Hematopoietic multipotent progenitor cell treated with erythropoietin and hydrocortisone succinate and interleukin-3 and kit ligand, for 4 days (in vitro differentiated cells): ENCODE measurements at places on chromosomes 5 and 9.

GRCh38 chr9:127816362-127816725 lies 13.7 kb downstream of the FPGS start:
- no peak for DNase-seq

- DNase-seq, result peak; percentile 28
Observed at GRCh38 chr9:123302348-123303214, 34.2 kb upstream of the STRBP start.

DNA sequence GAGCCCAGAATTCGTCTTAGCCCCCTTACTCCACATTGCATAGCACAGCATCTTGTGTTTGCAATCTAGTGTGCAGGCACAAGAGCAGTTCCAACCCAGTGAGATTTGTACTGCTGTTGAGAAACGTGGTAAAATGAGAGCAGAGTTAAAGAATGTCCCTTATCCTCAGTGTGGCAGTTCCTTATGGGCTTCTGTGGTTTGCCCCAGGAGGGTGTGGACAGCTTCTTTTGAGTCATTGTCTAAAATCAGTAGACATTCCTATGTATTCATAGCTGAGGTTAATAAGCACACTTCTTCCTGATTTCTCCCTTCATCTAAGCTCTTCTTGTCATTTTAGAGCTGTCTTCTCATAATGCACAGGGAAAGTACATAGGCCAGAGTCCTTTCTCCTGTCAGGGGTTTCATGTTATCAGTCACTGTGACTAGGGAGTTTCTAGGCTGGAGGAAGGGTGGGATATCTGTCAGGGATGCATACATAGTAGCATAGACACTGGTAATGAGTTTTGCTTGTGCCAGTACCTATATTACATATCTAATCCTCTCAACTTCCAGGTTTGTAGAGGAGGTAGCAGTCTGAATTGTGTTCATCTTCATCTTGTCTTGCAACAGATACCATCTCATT lies 2.0 kb upstream of the CAVIN4 start:
- peak; percentile 30 for DNase-seq

DNA sequence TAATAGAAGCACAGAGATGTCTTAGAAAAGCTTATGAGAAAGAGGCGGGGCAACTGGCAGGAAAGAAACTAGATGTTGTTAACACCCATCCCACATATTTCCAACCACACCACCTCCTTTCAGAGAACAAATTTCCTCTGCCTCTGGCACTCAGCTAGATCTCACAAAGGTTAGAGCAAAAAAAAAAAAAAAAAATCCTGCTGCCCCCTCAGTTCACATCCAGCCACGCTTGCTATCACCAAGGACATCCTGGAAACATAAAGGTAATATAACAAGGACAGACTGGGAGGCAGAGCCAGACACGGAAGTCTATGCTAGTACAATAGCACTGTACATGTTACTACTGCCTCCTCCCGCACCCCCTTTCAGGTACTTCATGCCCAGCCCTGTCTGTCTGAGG lies 238.0 kb upstream of the PTGER4 start:
- peak; percentile 3 for DNase-seq

- peak; percentile 22 for DNase-seq
Observed at GRCh38 chr9:9352877-9353481, 1259.8 kb downstream of the PTPRD start.

- DNase-seq, result no peak
Observed at GRCh38 chr9:110309681-110310080, 28.0 kb downstream of the TXNDC8 start.

GRCh38 chr9:15135164-15135792 lies 171.7 kb downstream of the TTC39B start:
- peak; percentile 91 for DNase-seq

DNA sequence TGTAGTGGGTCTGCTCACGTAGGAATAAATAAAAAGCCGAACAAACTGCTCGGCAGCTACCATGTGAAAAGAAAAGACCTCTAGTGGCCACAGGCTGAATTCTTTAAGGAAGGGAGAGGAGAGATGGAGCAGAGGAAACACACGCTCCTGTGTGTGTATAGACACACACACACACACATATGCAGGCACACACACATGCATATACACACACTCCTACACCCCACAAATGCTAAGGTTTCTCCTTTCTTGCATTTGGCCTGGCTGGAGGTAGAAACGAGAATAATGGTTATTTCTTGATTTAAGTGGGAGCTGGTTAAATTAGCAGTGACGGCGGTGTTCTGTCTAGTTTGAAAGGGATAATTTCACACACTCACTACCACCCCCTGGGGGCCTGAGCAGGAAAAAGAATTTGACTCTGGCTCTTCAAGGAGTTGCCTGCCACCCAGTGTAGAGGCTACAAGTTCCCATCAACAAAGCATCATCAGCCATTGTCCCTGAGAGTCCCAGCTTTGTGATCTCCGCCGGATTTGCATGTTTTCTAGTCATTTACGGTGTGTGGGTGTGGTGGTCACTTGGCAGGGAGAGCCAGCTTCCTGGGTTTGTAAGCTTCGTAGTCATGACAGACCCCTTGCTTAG lies at the start of gene INSYN2B:
TSS of gene INSYN2B (minus strand) at position 78 of the 636 bp plus-strand sequence. CDS start 96,597 bp downstream, outside the sequence.
- DNase-seq, result peak; percentile 80

DNA sequence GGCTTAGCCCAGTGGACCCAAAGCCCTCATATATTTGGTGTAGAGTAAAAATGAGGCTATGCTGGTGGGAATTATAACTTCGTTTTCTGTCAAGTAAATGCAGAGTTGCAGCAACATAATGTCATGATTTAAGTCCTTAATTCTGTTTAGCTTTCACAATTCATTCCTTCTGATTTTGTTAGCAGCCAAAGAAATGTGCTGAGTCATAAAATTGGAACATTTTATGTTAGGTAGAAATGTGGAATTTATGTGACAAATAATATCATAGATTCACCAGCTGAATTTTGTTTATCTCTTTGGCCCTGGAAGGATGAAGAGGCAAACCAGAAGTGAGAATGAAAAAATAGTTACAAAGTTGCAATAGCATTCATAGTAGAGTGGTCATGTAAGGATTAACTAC lies 247.0 kb downstream of the TRPM3 start:
- no peak for DNase-seq

DNA sequence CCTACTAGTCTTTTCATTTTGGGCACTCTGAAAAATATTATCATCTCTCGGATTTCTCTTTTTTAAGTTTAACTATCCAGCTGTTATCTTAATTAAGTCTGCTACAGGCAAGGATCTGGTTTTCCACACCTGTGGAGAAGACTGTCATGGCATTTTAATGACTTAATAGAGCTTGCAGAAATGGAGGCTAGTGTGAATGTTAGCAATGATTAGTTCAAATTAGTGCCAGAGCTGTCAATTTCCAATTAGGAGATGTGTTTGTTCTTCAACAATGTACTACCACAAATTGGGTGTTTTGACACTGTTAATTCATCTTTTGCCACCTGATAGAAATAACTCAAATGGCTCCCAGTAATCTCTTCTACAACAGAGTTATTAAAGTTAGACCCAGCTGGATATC lies 2023.0 kb upstream of the CDH9 start:
- no peak for DNase-seq
